Neural crest cell (in vitro differentiated cells): ENCODE measurements at places on chromosomes 5 and 9.

DNA sequence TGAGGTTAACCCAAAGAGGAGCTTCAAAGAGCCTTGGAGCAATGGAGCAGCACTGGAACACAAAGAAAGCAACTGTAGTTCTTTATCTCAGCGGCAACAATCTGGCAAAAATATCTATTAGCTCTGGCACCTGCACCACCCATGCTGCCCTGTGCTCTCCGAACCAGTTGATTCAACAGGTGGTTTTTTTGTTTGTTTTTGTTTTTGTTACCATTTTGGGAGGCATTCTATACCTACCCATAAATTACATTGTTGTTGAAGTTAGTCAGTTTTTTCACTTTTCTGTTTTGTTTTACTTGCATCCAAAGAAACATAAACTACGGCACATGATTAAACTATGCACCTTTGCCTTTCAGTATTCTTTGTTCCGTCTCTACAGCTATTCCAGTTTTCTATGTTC is 16.2 kb downstream of the ESM1 start:
- no peak for DNase-seq

DNA sequence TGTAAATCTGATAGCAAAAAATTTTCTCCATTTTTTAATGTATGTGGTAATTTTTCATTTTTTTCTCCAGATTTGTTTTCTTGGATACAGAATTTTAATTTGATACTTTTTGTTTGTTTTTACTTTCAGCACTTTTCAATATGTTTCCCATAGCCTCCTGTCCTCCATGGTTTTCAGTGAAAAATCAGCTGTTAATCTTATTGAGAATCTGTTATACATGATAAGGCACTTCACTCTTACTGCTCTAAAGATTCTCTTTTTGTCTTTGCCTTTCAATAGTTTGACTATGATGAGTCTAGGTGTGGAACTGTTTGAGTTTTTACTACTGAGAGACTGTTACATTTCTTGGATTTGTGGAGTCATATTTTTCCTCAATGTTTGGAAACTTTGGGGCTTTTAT is 455.7 kb upstream of the NUDT12 start:
- DNase-seq = no peak

GRCh38 chr5:112371067-112371466 is 48.0 kb downstream of the EPB41L4A start:
- no peak for DNase-seq

- no peak for DNase-seq
These were observed 29.8 kb downstream of the PIK3R1 start for GRCh38 chr5:68245319-68245718.

GRCh38 chr9:92499701-92500100 is 17.4 kb upstream of the ASPN start:
- no peak for DNase-seq

- DNase-seq = no peak
These were observed 2.3 kb downstream of the FBXO38 start for GRCh38 chr5:148386041-148386440.

DNA sequence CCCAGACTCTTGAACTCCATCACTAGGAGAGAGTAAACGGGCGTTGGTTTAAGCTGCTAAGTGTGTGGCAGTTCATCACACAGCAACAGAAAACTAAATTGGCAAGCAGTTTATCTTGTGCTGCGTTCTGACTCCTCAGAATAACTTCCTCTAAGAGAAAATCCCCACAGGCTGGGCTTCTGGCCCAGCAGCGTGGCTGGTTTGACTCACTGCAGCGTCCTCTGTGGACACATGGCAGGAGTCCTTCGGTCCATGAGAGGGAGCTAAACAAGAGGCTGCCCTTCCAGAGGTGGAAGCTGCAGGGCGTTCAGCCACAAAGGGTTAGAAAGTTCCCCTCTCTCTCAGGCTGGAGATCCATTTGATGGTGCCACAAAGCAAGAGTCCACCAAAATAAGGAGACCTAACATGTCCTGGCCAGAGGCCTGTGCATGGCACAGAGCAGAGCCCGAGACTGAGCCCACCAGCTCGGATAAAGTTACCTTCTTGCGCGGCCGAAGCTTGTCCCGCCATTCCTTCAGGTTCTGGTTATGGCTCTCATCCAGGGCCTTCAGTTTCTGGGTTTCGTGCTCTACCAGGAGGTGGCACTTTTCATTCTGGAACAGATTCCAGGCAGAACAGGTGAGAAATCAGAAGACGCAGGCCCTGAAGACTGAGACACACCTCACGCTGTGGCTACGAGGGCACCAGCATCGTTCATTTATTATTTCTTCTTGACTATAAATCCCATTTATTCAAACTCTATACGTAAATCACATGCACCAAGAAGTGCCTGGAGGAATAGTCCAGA is 46.2 kb upstream of the FBXW11 start:
- DNase-seq = no peak

DNA sequence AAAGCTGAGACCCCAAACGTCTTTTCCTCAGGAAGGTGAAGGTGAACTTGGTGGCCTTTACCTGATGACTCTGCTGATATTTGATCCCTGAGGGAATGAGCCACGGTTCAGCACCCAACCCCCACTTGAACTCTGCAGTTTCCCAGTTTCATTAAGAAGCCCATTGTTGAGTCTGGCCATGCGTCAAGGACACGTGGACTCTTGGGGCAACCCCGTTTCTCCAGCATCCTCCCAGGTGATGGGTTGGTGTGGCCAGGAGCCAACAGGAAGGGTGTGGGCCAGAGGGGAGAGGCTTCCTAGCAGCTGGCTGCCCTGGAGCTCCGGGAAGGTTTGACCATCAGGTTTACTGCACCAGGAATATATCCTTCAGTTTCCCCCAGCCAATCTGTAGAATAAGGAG is 59.5 kb upstream of the GNE start:
- DNase-seq = no peak

GRCh38 chr9:93677641-93678136 is 101.3 kb downstream of the PHF2 start:
- no peak for DNase-seq

DNA sequence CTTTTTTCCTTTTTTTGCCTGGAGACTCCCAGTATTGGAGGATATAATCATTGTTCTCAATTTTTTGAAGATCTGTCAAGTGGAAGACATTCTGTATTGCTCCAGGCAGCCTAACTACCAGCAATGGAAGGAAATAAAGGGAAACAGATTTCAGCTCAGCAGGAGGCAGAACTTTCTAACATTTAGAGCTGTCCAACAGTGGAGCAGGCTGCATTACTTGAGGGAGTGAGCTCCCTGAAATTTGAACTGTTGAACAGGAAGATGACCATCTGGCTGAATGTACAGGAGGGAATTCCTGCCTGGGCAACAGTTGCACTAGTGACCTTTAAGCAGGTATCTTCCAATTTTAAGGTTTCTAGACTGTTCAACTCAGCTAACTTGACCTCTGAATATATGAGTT is 1.1 kb upstream of the GAPVD1 start:
- DNase-seq = no peak

- DNase-seq = peak; percentile 69
These were observed 11.8 kb upstream of the EXOC3 start for GRCh38 chr5:431001-431710.

DNA sequence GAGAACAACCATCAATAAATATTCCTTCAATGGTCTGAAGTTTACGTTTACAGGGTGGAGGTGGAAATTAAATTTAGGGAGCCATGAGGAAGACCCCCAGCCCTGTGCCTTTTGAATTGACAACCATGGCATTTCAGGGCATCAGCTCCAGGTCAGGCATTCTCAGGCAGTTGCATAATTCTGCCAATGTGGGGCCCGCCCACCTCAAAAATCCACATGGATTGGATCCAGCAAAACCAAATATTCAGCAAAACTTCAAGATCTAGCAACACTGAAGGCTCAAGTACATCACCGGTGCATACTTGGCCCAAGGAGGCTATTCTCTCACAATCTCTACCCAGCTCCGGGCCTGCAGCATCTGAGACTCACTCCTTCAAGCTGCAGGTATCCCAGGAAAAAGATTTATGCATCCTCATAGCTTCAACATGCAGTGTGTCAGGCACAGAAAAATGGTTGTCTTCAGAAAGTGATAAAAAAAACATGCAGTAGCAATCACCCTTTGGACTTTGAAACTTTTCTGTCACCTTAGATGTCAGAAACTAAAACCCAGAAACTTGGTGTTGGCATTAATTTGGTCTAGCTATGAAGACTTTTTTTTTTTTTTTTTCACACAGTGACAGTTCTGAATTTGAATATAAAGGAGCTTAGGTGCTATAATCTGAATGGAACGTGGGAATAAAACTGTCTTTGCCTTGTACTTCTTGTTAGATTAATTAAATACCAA is 21.4 kb upstream of the ANXA2R start:
- no peak for DNase-seq

DNA sequence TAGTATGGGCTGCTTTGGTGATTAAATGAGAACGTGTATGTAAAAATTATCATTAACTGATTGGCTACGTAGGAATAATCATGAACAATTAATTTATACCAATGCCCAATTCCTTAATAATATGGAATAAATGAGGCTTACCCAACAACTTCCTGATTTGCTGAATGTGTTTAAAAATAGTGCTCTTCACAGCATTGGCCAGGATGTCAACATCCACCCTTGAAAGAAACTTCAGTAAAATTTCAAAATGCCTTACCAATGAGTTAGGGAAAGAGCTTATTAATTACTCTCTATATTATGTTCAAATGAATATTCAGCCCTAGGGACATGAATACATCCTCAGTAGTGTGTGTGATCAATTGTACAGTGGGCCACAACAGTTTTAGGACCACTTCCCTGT is 401.4 kb downstream of the PSAT1 start:
- no peak for DNase-seq

DNA sequence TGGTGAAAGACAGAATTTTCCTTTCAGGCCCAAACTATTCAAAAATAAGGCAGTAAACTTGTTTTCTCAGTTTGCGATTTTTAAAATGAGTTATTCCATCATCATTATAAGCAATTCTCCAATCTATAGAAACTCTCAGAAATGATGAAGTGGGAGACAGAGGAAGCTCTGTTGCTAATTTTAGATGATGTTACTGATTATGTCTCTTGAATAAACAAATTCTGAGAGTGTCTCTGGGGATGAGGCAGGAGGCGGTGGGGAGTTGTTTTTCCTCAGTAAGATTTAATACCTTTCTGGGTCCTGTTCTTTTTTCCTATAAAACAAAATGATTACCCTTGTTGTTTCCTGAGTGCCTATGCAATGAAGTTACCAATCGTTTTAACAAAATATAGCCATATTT is 43.9 kb upstream of the TEX48 start:
- no peak for DNase-seq

DNA sequence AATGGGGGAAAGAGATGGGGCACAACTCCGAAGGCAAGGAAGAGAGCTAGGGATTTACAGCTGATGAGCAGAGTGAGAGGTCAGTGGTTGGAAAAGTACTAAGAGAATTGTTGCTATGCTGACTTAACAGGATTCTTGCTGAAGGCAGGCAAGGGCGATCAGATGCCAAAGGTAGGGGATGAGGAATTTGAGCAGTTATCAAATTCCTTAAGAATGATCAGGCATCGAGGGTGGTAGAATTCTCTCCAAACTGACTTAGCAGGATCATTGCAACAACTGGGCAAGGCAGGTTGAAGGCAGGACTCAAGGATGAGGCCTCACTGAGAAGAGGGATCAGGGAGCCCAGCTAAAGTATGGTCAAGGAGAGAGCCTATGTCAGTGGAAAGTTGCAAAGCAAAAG is 171.0 kb downstream of the HSD17B3 start:
- DNase-seq = no peak

- DNase-seq = no peak
These were observed 25.4 kb upstream of the EXOC3 start for GRCh38 chr5:417301-418161.

DNA sequence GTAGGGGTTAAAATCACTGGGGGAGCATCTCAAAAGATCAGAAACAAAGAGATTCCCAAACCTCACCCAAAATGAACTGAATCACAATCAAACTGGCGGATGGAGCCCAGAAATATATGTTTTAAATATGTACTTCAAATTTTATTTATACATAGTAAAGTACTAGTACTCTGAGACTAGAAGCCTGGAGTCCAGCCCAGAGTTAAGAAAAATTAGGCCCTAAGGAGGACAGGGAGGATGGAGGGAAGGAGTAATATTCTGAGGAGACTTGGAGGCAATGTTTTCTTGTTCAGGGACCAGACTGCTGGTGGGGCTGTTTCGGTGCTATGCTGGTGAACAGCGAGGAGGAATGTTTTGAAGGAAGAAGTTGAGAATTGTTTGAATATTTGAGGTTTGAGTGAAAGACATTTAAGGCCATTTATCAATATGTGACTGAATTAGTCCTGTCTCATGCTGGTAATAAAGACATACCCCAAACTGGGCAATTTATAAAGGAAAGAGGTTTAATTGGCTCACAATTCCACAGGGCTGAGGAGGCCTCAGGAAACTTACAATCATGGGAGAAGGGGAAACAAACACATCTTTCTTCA is 552.4 kb upstream of the DAB2 start:
- no peak for DNase-seq

DNA sequence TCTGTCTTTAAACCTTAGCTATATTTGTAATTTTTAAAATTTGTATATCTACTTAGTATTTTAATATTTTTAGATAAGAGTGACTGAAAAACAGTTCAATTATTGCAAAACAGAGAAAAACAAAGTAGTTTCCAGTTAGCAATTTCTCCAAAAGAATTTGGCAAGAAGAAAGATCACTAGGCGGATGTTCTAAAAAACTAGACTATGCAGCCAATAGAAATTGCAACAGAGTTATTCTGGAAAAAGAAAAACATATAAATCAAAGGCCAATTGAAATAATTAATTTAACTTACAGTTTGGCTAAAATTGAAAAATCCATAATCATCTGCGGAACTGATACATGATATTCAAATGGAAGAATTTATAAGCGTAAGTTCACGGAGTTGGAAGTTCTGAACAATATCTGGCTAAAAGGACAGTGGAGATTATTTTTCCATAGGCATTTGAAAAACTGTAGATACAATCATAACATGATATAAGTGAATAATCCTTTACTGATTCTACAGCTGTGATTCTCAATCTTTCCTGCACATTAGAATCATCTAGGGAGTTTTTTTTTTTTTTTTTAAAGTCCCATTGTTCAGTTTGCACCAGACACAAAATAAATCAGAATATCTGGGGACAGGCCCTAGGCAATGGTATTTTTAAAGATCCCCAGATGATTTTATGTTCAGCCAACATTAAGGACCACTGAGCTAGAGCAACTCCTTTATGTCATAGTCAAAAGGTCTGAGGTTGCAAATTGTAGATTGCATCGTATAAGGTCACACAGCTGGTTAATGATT is 605.1 kb upstream of the DAB2 start:
- no peak for DNase-seq
